ENCODE measurements at places on chromosomes 6 and 20.

GRCh38 chr6:167711768-167712730 is 114.7 kb upstream of the AFDN start:
- no peak for DNase-seq

GRCh38 chr20:62635232-62635631 is 7.1 kb upstream of the SLCO4A1 start:
- no peak for DNase-seq

DNA sequence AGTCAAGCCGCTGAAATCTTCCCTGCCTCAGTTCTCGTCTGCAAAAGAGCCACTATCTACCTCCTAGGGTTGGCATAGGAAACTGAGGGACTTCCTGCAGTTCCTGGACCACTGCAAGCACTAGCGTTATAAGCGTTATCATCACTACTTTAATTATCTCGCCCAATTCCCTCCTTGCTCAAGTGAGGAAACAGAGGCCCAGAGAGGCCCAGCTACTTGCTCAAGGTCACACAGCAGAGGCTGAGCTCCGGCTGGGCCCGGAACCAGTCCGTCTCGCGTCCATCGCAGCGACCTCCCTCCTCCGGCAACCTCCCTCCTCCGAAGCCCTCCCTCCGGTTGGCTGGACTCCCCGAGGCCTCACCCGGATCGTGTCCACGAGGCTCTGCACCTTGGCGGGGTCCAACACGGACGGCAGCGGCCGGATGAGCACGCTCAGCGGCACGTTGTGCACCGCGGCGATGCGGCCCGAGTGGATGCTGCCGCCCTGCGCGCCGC is 338 bp downstream of the SRXN1 start:
- no peak for DNase-seq

- no peak for DNase-seq
Measured at GRCh38 chr6:16909658-16910360, 148.5 kb upstream of the ATXN1 start.

GRCh38 chr6:3956054-3956453 is 106.9 kb downstream of the FAM50B start:
- DNase-seq: no peak

GRCh38 chr6:100008857-100009256 is 14.8 kb upstream of the MCHR2 start:
- no peak for DNase-seq

DNA sequence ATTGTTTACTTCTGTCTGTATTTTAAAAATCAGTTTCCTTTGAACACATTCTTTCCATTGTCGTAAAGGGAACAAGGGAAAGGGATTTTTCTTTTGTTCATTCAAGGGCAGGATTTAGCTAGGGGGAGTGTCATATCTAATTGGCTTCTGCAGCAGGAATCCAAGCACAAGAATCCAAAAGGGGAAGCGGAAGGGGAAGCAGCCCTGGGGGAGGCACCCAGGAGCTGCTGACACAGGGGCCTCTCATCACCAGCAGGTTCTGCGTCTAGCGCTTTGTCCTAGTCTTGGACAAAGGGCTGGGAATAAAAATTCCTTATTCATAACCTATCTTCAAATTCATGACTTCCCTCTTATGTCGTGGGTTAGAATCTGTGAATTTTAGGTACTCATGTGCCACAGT is 13.7 kb downstream of the RIPK1 start:
- no peak for DNase-seq

GRCh38 chr6:17059022-17059421 is 42.8 kb upstream of the STMND1 start:
- no peak for DNase-seq

Measured in stimulated activated CD8-positive, alpha-beta memory T cell treated with anti-CD3 and anti-CD28 coated beads, Interleukin-2, amount 100 ng/mL, for 48 hours (primary cell).